ENCODE measurements at places on chromosomes 12 and 14.

DNA sequence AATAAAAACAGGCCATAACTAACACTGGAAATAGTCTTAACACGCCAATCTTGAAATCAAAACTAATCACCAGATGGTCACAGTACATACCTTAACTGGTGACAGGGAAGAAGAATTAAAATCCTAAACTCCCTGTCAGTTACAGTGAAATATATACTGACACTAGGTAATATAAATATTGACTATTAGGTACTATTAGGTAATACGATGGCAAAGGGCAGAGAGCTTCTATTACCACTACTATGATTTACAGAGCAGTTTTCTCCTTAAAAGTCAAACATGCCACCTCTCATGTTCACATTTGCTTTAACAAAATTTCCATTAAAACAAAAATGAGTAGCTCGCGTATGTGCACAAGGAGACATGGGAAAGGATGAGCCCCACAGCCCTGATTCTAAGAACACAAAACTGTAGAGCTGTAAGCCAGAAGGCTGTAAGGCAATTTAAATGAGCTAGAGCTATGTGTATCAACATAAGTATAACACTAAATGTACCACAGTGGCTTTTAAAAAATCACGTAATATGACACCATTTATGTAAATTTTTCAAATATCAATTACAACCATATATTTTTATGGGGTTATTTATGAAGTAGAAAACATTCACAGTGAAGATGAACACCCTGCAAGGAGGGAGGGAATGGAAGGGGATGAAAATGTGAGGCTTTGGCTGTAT lies 19.1 kb downstream of the SETD3 start:
- no peak for DNase-seq

- no peak for DNase-seq
These were observed 18.9 kb downstream of the FOS start for GRCh38 chr14:75297411-75298040.

DNA sequence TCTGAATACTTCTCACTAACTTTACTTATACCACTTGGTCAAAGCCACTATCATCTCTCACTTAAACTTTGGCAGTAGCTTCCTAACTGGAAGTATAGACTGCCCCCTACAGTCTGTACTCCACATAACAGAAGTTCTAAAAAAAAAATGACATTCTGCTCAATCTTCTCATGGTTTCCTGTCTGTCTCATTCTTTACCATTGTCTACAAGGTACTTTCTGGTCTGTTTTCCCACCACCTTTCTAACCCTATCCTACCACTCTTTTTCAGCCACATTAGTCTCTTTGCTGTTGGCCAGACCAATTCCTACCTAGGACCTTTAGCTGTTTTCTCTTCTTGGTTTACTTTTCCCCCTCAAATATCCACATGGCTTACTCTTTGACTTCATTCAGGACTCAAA lies 14.7 kb downstream of the CPSF6 start:
- DNase-seq: peak; percentile 63

DNA sequence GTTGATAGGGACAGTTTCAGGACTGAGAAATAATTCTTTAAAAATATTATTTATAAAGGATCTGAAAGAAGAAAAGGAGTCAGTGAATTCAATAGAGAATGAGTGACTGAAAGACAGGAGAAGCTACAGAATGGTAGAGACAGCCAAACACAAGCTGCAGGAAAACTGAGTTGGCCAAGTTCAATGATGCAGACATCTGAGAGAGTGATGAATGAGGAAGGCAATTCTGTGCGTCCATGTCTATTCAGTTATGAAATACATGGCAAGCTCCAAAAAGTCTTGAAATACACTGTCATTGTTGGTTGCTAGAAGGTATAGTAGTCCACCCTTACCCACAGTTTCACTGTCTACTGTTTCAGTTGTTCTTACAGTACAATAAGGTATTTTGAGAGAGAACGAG lies 6.8 kb downstream of the LRRC74A start:
- no peak for DNase-seq

DNA sequence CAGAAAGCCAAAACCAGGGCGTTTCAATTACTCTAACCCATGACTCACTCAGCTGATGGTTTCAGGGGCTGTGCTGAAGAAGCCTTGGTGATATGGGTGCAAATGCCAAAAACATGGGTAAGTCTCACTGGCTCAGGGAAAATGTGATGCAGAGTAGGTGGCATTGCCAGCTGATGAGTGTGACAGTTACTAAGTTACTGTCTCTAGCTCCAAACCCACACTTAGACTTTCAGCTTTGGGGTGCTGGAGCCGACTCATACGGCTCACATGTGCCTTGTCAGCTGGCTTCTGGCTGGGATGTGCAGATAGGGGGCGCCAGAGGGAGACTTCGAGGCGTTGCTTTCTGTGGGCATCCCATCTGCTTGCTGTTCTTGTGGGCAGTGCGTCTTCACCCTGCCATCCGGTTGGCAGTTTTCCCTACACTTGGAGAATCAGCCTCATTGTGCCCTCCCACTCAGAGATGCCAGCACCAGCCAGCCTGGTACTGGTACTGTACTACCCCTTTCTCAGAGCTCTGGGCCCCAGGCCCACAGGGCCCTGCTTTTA lies 11.1 kb upstream of the KRT7 start:
- DNase-seq: peak; percentile 82

GRCh38 chr12:68374307-68374982 lies 42.3 kb upstream of the MDM1 start:
- DNase-seq: no peak

DNA sequence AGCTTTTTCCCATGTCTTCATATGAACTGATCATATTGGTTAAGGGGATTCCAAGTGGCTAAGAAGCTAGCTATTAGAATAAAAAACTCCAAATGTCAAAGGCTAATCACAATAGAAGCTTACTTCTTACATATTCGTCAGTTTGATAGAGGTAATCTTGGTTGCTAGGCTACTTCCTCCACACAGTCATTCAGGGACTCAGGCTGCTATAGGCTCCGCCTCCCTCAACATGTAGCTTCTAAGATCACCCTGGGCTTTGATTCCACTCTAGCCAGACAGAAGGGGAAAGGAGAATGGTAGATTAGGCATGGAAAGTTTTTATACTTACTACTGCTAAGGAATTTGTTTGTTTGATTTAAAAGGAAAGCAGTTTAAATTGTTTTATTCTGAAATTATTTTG lies 207.9 kb downstream of the EFCAB11 start:
- no peak for DNase-seq

DNA sequence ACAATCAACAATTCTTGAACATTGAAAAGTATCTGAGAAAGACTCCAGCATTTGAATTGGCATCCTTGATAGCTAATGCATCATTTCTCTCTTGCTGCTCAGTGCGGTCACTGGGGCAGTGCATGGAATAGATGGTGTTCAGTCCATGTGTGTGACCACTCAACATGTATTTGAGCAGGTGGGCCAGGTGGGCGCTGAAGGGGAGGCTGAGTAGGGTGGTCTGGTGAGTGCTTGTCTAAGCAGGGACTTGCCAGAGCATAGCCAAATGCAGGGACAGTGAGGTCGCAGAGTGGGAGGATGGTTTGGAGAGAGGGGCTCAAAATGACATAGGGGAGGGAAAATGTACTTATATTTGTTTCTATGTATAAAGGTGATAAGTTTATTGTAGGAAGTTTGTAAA lies 409.0 kb downstream of the TMEM121 start:
- DNase-seq: no peak

- no peak for DNase-seq
These were observed 46.0 kb downstream of the DLK1 start for GRCh38 chr14:100772607-100773165.

DNA sequence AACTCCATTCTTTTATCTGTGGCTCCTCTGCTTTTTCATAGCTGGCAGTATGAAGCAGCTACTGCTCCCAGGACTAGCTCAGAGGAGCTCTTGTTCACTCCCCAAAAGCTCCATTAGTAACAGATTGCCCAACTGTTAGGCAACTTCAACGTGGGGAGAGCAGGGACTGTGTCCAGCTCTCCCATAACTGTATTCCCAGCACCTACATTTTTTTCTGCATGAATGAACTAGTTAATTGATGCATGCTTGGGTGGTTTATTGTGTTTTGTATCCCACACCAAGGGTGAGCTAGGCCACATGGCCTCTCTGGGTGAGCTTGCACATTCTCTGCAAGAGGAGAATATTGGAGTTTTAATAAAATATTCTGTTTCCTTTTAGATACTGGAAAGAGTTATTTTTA lies 15.2 kb downstream of the STON2 start:
- DNase-seq: no peak

GRCh38 chr14:74841230-74842207 lies 34.4 kb downstream of the PROX2 start:
- no peak for DNase-seq

GRCh38 chr12:51726161-51726560 lies 122.4 kb downstream of the FIGNL2 start:
- no peak for DNase-seq

DNA sequence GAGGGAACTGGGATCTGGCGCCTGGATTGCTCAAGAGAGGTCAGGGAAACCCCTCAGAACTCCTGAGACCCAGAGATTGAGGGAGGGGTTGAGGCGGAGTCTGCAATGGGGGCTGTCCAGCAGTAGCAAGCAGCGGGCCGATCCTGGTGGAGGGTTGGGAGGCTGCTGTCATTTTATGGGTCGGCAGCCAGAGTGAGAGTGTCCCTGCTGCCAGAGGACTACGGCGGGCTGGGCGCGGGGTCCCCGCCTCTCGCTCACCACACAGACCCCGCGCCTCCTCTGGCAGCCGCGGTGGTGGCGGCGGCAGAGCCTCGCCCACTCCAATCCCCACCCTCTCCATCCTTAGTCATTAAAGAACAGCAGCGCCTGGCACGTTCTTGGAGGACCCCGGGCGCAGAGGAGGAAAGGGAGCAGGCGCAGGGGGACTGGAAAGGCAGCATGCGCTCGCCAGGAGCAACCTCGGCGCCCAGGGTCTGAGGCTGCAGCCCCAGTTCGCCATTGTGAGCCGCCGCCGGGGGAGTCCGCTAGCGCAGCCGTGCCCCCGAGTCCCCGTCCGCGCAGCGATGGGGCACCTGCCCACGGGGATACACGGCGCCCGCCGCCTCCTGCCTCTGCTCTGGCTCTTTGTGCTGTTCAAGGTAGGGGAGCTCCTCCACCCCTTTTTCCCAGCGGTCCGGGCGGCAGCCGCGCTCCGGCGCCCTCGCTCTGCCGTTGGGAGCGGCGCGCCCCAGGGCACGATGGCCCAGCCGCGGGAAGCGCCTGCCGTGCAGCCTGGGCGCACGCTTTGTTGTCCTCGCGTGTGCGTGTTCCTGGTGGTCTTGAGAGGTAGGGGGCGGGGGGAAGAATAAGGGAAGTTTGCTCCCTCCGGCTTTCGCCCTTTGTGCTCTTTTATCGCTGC lies at the start of gene PTPRO:
PTPRO (plus strand) TSS at position 345 of the 898 bp plus-strand sequence.
- no peak for DNase-seq

GRCh38 chr12:6122201-6122600 lies 2.3 kb downstream of the VWF start:
- DNase-seq: no peak

- DNase-seq: no peak
These were observed 25.9 kb upstream of the PPFIBP1 start for GRCh38 chr12:27498149-27498548.

DNA sequence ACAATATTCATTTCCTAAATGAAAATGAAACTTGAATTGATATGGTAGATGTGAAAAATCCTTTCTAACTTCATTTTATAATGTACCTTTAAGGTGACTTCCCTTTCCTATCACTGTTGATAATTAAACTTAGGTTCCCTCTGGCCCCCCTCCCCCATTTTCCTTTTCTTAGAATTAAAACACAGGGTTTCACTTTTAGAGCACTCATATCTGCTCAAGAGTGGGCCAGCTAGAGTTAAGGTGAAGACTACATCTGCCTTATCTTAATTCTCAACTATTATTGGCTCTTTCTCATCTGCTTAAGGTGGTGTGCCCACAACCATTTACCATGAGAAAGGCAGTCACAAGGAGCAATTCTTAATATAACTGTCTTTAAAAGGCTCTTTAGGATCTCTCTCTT lies 49.7 kb downstream of the LIN52 start:
- DNase-seq: no peak

DNA sequence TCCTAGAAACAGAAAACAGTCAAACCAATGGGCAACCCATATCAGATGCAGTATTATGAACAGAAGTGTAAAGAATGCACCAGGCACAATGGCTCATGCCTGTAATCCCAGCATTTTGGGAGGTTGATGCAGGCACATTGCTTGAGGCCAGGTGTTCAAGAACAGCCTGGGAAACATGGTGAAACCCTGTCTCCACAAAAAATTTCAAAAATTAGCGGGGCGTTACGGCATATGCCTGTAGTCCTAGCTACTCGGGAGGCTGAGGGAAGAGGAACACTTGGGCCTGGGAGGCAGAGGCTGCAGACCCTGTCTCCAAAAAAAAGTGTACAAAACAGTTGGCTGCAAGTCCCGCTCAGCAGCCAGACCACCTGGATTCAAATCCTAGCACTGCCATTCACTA lies 4.9 kb downstream of the PXN start:
- DNase-seq: no peak

GRCh38 chr12:64560396-64561301 lies 49.6 kb upstream of the RASSF3 start:
- peak; percentile 36 for DNase-seq

DNA sequence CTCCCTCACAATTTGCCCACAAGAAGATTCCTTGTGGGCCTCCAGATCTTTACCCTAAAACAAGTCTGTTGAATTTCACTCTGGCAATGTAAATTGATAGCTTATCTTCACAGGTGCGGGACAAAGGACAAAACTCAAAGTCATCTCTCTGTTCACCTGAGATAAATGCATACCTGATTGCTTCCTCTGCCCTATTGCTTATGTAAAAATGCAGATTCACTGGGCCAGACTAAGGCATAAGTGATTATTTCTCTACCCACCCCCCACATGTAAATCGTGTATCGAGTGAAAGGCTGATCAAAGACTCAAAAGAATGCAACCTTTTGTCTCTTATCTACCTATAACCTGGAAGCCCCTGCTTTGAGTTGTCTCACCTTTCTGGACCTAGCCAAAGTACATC lies 316.8 kb downstream of the SSPN start:
- no peak for DNase-seq

DNA sequence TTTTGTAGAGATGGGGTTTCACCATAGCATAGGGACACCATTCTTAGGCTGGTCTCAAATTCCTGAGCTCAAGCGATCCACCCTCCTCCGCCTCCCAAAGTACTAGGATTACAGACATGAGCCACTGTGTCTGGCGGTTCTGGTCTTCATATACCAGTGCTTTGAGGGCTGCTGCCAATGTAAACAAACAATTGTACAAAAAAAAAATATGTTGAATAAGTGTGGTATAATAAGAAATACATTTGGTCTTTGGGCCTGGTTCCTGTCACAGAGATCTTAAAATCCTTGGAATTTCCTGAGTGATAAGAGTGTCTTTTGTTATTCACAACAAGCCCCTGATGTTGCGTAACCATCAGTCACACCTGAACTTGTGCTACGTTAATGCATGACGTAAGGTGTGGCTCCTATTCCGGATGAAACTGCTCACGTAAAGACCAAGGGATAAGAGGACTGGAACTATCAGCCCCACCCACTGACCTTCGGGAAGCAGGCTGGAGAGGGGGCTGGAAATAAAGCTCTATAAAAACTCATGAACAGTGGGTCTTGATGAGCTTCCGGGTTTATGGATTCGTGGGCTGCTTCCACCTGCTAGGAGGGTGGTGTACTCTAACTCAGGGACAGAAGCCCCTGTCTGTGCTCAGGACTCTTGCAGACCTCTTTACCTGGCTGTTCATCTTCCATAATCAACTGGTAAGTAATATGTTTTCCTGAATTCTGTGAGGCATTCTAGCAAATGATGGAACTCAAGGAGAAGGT lies 16.5 kb upstream of the RIMKLB start:
- DNase-seq: no peak

GRCh38 chr12:107632246-107632645 lies 53.4 kb upstream of the PWP1 start:
- no peak for DNase-seq

Data from HT-29 (cell line).